Neural crest cell (in vitro differentiated cells): ENCODE measurements at places on chromosomes 6 and 20.
A peak's percentile ranks its signal among the peaks of the same experiment; 100 is the strongest.

GRCh38 chr20:12243327-12243726 lies 325.6 kb downstream of the BTBD3 start:
- no peak for DNase-seq

DNA sequence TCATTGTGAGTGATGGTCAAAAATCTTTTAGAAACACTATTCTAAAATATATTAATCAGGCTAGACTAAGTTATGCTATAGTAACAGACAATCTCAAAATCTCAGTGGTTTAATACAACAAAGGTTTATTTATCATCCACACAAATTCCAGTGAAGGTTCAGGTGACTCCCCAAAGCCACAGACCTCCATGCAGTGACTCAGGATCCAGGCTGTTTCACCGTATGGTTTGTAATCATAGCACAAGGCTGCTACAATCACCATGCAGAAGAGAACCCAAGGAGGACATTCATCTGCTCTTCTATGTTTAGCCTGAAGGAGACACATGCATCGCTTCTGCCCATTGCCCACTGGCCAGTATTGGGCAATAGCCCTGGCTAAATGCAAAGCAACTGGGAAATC lies 46.2 kb downstream of the BFSP1 start:
- DNase-seq, result no peak

GRCh38 chr6:62167736-62168135 lies 118.3 kb downstream of the KHDRBS2 start:
- DNase-seq, result no peak

GRCh38 chr6:68343901-68344300 lies 291.2 kb upstream of the ADGRB3 start:
- DNase-seq, result peak; percentile 22

DNA sequence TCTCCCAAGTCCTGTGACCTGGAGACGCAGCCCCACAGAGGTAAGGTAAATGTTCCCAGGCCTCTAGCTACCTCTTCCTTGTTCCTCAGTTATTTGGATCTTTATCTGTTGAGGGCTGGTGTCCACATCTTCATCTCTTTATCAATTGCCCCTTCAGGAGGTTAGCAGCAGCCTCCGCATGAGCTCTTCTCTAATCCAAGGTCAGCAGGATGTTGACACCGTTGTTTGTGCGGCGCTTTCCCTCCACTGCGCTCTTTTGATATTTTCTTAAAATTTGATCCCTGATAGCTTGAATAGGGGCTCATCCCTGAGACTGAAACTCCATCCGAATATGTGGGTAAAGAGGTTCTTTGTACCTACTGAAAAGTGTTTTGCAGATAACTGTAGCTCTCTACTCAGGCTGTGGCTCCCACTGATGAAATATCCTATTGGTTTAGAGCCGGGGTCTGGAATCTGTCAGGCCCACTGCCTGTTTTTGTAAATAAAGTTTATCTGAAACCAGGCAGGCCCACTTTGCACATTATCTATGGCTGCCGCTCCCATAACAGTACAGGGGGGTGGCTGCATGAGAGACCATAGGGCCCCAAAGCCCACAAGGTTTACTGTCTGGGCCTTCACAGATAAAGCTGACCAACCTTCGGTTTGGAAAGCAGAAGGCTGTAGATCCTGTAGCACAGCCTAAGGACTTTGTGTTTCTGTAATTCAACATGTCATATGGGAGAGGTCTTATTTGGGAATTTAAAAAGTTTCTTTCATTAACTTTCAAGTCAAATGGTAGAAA lies 362.6 kb downstream of the QKI start:
- no peak for DNase-seq

DNA sequence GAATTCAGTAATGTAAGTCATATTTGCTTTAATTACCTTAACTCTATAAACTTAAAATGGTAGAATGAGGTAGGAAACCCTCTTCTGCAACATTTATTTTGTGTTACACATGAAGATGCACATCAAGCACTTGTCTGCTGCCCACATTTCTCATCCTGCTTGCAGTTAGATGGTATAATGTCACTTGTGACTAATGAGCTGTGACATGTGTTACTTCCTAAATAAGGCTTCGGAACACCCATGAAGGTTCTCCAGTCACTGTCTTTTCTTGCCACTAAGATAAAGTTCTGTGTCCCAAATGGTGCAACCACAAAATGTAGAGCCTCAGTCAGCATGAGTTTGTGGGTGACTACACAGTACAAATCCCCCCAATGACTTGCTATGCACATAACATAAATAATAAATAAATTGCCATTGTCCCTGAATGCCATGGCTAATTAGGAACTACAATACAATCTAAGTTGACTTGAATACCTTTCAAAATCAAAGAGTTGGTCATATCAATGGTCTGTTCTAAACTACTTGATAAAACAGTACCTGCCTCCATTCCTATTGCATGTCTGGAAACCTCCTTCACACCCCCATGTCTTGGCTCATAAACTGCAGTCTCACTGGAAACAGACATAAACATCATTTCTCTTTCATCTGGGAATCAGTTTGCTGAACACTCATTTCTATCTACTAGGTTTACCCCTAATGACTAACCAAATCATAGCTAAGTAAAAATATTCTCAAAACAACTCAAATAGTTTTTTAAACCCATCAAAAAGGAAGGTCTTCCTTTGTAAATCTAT lies 157.2 kb downstream of the PTPRK start:
- DNase-seq, result no peak
